T follicular helper cell (primary cell): ENCODE measurements at places on chromosomes 12 and 14.

DNA sequence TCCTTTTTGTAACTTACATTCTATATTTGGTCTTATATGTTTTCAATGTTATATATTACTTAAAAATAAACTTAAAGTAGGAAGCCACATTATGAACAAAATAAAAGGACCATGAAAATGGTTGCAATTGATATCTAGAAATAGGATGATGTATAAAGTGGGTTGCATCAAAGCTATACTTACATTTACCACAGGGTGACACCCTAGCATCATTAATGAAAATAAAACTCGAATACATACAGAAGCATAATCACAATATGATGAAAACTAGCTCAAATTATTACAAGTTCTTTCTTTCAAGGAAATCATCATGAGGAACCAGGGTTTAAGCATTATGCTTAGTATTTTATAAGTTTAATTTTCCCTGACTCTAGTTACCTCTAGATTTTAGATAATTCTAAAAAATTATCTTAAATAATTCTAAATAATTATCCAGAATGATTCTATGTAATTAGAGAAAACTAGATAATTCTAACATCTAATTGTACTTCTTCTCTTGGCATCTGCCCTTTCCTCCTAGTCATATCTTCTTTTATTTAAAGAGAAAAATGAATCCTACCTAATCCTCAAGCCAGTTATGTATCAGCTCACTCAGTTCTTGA, 31.2 kb downstream of the TAS2R7 start:
- no peak for DNase-seq

- DNase-seq = no peak
Observed at GRCh38 chr12:121628037-121628436, 1.7 kb downstream of the ORAI1 start.

DNA sequence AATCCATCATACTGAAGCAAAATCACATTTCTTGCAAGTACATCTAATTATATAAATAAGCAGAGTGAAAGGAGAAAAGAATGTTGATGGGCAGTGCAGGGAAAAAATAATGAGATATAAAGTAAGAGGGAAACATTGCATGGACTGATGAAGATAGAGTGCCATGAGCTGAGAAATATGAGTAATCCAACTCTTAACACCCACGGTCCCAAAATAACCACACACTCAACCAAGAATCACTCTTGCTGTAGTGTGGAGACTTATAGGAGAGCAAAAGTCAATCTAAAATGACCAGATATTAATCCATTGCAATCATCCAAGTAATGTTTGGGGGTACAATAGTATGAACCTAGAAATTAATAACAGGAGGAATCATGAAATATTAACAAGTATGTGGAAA, 40.2 kb downstream of the MYF5 start:
- no peak for DNase-seq

DNA sequence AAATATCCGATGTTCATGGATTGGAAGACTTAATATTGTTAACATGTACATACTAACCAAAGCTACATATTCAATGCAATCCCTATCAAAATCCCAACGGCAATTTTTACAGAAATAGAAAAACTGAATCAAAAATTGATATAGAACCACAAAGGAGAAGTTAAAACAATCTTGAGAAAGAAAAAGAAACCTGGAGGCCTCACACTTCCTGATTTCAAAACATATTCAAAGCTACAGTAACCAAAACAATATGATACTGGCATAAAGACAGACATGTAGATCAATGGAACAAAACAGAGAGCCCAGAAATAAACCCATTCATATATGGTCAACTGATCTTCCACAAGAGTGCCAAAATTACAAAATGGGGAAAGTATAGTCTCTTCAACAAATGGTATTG, 5.4 kb upstream of the PELI2 start:
- no peak for DNase-seq
